ENCODE measurements at places on chromosomes 12 and 14.
A peak's percentile ranks its signal among the peaks of the same experiment; 100 is the strongest.

GRCh38 chr14:105476097-105476830 is 1.6 kb downstream of the CRIP2 start:
- DNase-seq, result no peak

DNA sequence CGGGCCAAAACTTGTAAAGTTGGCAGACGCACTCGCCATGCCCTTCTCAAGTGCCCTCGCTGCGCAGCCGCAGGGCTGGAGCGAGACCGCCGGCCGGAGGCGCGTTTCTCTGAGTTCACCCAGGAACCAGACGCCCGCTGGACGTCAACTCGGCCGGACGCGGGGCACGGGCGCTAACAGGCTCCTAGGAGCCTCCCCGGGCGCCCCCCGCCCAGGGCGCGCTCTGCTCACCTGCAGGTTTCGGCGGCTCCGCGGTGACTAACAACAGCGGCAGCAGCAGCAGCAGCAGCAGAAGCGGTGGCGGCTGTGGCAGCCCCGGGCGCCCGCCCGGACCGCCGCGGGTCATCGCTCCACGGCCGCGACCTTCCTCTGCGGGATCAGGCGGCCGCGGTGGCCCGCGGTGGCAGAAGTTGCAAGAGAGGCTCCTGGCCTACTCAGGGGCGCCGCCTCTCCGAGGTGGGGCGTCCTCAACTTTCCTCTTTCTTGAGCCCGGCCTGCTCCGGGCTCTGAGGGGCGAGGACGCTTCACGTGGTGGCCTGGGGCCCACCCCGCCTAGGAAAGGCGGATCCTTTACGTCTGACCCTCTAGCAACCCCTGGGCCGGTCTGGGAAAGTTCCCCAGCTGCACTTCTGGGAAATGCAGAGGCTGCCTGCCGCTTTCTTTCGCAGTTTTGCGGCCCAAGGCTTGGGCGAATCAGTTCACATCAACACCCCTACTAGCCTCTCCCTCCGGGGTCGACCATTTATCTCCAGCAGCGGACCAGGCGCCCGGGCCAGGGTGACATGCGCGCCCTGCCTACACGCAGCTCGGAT is at the start of gene PLBD1:
Gene PLBD1, minus strand, starts transcription at position 533 of the 812 bp plus-strand sequence. Its CDS starts 187 bp downstream, at position 346.
- DNase-seq, result peak; percentile 38

GRCh38 chr12:123126294-123127181 is 24.4 kb downstream of the PITPNM2 start:
- no peak for DNase-seq

- peak; percentile 81 for DNase-seq
Measured at GRCh38 chr14:89429199-89430181, 12.5 kb upstream of the FOXN3 start.

DNA sequence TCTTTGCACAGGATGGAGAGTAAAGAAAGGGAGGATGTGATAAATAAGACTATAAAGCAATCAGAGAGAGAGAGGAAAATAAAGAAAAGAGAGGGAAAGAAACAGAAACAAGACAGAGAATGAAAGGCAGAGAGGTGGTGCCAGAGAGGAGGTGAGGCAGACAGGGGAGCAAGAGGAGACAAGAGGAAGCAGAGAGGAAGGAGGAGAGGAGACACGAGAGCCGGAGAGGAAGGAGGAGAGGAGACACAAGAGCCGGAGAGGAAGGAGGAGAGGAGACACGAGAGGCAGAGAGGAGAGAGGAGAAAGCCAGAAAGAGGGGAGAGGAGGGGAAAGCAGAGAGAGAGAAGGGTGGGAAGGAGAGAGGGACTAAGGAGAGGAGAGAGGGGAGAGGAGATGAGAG is 125.2 kb downstream of the PAPOLA start:
- no peak for DNase-seq

All from activated CD4-positive, alpha-beta T cell treated with anti-CD3 and anti-CD28 coated beads for 48 hours (primary cell).